Neural crest cell (in vitro differentiated cells): ENCODE measurements at places on chromosomes 3 and 15. TPM values are rescaled to one million over a fixed set of nuclear protein-coding genes. Genes with fewer than 3 reads are reported as not detected.

- no peak for DNase-seq
Measured at GRCh38 chr3:150388498-150389418, 19.3 kb upstream of the TSC22D2 start.

DNA sequence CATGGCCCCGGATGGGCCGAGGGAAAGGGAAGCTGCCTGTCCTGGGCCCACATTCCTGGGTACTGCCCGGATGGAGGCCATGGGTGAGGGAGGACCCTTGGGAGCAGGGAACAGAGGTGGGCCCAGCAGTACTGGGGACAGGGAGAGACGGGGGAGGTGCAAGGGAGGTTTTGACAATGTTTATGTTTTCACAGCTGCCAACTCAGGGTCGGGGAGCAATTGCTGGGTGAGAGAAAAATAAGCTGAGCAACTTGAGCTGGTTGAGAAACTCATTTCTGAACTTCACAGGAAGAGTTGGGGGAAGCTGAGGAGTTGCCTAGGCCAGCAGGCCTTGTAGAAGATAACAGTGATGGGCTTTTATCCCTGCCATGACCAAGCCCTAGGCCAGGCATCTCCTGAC is 11.1 kb upstream of the TSPAN3 start:
- DNase-seq = no peak

DNA sequence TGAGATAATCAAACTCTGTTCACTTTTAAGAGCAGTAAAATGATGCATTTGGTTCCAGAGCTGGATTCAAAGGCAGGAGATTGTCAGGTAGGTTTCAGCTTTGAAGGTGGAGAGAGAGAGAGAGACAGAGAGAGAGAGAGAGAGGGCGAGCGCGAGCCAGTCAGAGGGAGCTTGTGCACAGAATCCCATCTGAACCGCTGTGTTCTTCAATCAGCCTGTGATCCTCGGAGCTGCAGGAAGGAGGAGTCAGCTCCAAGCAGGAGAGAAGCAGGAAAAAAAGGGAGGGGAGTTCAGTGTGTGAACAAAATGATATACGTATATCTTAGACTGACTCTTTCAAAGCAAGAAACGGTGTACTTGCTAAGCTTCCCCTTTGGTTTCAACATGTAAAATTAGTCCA is at the start of gene GPR149:
TSS of gene GPR149 (minus strand) at position 177 of the 400 bp plus-strand sequence. CDS start 575 bp downstream, outside the sequence.
- DNase-seq = no peak

The FAM81A gene
- total RNA-seq = 3.8 and 4.2 TPM in 2 replicates

GRCh38 chr3:87975716-87976115 is 83.1 kb downstream of the CGGBP1 start:
- DNase-seq = no peak

The STRIT1 gene
- not detected in 2 replicates for total RNA-seq

DNA sequence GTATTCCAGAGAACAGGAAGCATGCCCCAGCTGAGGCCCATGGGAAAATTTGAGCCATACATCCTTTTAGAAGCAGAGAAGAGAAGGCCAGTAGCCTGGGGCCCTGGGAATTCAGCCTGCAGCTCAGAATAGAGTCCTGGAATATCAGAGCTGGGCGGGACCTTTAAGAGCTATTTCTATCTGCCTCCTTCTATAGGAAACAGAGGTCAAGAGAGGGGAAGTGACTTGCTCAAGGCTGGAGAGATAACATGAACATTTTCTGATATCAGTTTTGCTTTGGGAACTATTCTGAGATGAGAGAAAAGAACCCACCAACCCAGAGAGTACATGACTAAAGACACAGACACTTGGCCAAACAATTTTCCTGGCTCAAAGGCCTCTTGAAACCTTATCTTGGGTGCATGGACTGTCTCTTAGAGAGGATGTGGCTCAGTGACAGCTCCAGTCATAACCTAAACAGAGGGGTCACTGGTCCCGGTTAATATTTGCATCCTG is 26.0 kb downstream of the MASP1 start:
- DNase-seq = no peak

DNA sequence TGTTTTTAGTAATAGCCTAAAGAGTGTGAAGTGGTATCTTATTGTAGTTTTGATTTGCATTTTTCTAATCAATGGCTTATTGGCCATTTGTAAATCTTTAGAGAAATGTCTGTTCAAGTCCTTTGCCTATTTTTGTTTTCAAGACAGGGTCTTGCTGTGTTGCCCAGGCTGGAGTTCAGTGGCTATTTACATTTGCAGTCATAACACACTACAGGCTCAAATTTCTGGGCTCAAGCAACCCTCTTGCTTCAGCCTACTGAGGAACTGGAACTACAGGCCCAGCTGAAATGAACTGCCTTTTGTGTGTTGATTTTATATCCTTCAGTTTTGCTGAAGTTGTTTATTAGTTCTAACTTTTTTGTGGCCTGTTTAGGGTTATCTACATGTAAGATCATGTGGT is 27.9 kb downstream of the BSN start:
- DNase-seq = no peak

DNA sequence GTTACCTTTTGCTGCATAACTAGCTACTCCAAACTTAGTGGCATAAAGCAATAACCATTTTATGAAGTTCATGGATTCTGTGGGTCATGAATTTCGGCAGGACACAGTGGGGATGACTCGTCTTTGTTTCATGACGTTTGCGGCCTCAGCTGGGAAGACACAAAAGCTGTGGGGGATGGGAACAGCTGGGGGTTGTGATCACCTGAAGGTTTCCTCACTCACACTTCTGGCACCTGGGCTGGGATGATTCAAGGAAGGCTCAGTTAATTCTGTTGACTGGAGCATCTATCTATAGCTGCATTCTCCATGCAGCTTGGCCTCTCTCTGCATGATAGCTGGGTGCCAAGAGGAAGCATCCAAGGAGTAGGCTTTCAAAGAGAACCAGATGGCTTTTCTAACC is 332.8 kb downstream of the ULK4 start:
- no peak for DNase-seq

The DAPK2 gene
- total RNA-seq = 8.5 and 8.8 TPM in 2 replicates

- no peak for DNase-seq
Measured at GRCh38 chr3:126555795-126556636, 2.7 kb downstream of the C3orf22 start.

GRCh38 chr3:186073641-186074040 is 35.2 kb downstream of the ETV5 start:
- DNase-seq = no peak

DNA sequence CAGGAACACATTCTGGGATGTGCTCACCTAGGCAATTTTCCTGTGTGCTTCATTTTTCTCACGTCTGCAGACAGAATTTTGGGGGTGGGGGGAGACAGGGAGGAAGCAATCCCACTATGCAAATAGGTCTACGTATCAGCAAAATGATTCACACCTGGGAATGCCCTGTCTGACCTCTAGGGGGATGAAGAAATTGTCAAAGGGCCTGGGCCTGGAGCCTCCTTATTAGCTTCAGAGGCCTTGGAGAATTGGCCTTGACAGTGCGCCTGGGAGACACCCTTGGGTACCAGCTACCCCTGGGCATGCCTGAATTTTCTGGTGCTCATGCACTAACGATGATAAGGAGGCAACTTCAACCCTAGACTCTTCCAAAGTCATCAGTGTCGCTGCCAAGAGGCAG is 207.5 kb downstream of the CADPS start:
- DNase-seq = no peak

- DNase-seq = no peak
Measured at GRCh38 chr3:183563536-183563874, 8.0 kb upstream of the KLHL6 start.

The ST3GAL6 gene
- 16.0 and 17.9 TPM in 2 replicates for total RNA-seq

DNA sequence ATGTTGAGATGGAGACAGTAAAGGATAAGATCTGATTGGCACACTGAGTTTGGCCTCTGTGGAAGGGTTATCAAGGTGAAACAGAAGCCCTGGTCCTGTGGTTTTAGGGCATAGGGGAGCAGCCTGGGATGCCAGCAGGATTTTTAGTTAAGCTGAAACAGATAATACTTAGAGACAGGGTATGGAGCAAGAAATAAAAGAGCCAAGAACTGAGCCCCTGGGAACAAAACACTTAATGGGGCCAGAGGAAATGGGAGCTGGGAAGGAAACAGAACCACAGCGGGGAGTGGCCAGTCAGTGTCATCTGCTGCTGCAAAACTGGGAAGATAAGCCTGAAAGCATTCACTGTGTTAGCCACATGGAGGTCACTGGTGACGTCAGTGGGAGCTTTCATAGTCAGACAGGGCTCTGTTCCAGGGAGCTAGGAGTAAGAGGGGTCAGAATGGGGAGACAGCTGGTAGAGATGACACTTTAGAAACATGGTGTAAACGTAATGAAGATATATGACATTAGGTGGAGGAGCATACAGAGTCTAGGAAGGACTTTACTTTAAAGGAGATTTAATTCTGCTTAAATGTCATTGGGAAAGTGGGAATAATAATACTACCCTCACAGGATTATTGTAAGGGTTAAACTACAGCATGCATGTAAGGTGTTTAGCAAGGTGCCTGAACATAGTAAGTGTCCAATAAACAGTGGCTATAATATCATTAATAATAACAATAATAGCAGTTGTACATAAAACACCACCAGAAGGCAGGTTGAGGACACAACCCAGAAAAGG is 172.7 kb upstream of the CTNNB1 start:
- DNase-seq = peak; percentile 39

The LDHAL6B gene
- total RNA-seq = not detected in 2 replicates

DNA sequence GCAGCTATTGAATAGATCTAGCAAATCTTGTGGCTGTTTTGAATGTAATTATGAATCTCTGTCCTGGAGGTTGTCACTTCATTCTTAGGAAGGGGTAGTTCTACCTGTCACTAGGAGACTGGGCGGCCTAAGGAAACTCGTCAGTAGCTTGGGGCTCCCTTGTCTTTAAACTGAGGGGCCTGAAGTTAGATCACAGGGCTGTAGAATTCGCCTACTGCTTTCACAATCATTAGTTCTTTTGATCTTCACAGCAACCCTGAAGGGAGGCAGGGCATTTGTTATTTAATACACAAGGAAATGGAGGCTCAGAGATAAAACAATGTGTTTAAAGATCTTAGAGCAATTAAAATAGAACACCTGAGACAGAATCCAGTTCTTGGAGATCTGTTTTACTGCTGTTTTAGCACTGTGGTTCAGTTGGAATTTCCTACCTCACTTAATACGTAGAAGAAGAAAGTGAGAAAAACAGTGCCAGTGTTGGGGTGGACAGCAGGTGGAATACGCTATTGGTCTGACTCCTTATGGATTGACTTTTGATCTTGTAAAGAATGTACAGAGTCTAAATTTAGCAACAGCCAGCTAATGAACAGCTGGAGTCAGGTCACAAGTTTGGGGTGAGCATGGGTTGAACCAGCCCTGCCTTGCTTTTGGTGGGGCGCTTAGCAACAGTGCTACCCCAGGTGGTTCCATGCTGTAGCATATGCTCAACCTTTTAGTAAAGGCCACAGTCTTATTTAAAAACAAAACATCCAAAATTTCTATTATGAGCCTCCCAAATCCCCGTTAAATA is 71.4 kb upstream of the BHLHE40 start:
- no peak for DNase-seq

The ADGRG7 gene
- total RNA-seq = not detected in 2 replicates

GRCh38 chr15:35958975-35959374 is 413.0 kb upstream of the DPH6 start:
- no peak for DNase-seq

The EOMES gene
- not detected in 2 replicates for total RNA-seq

The CMTM6 gene
- total RNA-seq = 32.6 and 33.7 TPM in 2 replicates

DNA sequence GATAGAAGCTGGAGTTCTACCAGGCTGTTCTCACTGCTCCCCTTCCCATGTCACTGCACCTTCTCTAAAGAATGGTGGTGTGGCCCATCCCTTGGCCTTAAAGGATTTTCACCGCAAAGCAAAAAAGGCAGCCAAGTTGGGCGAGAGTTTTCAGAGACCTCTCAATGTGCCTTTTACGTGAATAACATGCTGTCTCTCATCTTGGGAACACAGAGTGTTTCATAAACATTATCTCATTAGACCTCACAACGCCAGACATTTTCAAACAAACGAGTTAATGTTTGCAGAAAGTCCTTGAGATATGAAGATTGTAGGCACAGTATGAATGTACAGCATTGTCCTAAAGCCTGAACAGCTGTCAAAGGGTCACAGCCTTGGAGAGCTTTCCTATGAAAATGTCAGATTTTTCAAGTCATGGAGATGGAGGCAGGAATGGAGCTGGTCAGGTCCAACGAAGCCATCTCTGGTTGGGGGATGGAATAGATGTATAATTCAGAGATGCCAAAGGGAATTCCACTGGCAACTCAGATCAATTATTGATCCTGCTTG is 21.3 kb downstream of the TM4SF1 start:
- no peak for DNase-seq

GRCh38 chr3:134364936-134365765 is 9.1 kb downstream of the AMOTL2 start:
- no peak for DNase-seq

DNA sequence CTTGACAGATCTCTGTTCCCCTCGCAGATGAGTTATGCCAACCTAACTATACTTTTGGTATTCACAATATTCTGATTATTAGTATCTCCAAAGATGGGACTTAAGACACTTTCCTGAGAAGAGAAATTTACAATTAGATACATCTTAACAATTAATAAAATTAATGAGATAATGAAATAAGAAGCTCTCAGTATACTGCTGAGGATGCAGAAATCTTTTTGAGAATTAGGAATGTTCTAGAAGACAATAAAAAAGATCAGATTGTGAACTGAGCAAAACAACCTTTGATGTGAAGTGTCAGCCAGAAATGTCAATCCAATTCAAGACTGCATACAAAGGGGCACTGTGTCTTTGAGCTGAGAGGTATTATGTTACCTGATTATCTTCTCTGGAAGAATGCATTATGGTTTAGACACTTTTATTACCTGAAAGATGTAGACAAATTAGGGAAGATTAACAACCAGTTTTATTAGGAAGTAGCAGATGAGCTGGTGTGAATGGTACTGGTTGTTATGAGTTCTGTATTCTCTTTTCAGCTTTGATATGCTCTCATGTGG is 262.9 kb downstream of the TIGIT start:
- no peak for DNase-seq

DNA sequence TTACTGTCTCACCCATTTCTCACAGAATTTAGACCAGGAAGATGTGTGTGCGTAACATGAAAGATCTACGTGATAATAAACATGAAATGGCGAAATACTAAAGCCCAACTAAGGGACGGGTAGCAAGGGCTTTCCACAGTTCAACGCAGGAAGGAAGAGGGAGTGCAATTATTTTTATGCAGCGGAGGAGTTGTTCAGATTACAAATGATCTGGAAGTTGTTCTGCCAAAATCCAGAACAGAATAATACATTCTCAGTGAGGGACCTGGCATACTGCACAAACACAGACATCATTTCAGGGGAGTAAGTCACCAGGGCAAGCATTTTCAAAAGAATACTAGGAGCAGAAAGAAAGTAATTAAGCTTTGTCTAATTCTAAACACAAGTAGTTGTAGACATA is 133.6 kb upstream of the RAP2B start:
- DNase-seq = no peak

The AP3B2 gene
- total RNA-seq = 17.4 and 20.0 TPM in 2 replicates

GRCh38 chr3:58573640-58574039 is 3.6 kb downstream of the FAM107A start:
- no peak for DNase-seq

GRCh38 chr3:13494463-13495350 is 14.6 kb downstream of the HDAC11 start:
- peak; percentile 34 for DNase-seq

- no peak for DNase-seq
Measured at GRCh38 chr3:149466192-149466591, 8.3 kb upstream of the TM4SF4 start.

- DNase-seq = no peak
Measured at GRCh38 chr3:183790700-183791099, 34.7 kb downstream of the MAP6D1 start.

The LNP1 gene
- 6.9 TPM in 2 replicates for total RNA-seq

- DNase-seq = peak; percentile 27
Measured at GRCh38 chr15:73752806-73753193, 351 bp downstream of the INSYN1 start.

GRCh38 chr15:66838671-66839239 is 136.7 kb downstream of the SMAD6 start:
- DNase-seq = no peak

- no peak for DNase-seq
Measured at GRCh38 chr3:49618412-49618811, 55.7 kb upstream of the APEH start.
